ENCODE measurements at places on chromosomes 3 and 15.

DNA sequence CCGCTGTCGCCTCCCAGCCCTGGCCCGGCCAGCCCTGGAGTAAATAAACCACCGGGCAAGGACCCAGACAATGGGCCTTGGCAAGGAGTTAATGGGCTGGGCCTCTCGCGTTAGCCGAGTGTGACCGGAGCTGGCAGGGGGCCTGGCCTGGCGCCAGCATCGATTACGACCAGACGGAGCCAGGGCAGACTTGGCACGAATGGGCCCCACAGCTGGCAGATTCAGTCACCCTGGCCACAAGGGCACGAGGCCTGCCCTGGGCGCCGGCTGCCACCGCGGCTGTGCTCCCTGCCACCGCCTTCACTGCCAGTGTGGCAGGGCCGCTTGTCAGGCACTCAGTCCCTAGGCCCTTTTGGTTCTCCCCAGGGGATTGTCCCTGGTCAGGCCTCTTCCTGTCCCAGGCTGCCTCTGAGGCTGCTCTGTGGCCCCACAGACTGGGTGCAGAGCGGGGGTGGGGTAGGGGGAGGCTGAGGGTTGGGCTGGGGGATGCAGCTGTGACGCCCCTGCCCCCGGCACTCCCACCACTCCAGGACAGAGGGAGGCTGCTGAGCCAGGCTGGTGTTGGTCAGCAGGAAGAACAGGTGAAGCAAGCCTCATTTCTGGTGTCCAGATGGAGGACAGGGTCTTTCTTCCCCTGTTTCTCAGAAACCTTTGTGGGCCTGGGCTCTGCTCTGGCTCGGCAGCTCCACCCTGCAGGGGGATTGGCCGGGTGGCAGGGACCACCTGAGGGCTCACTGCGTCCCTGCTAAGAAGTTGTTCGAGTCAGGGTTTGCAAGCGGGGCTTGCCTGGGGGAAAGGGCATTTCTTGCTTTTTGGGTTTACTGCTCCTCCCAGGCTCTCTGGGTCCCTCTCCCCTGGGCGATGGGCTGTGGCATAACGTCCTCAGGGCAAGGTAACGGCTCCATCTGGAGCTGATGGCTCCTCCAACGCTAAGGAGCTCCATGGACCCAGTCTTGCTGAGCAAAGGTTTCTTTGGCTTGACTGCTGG, 30.5 kb upstream of the SRP14 start:
- DNase-seq = peak; percentile 96

GRCh38 chr3:17935222-17935621, 192.8 kb upstream of the TBC1D5 start:
- DNase-seq = no peak

- no peak for DNase-seq
Measured at GRCh38 chr3:8606701-8607231, 37.8 kb downstream of the SSUH2 start.

- DNase-seq = no peak
Measured at GRCh38 chr3:42012383-42012934, 50.6 kb upstream of the ULK4 start.

- no peak for DNase-seq
Measured at GRCh38 chr3:74639681-74640080, 25.2 kb upstream of the CNTN3 start.

DNA sequence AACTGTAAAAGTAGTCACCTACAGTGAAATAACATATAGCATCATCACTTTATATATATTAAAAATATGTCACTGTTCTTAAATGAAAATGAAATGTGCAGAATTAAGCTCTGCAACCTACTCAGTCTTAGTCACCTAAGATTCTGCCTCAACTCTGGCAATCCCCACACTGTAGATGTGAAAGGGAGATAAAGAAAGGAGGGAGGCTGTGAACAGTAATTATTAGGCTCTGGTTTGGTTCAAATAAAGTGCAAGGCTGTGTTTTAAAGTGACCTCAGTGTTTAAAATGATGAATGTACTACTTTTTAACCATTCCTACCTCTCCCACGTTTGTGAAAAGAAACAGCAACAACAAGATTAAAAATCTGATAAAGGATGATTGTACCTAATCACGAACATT, 72.2 kb downstream of the ATP8B4 start:
- no peak for DNase-seq

GRCh38 chr15:44101944-44102343, 93.1 kb downstream of the FRMD5 start:
- no peak for DNase-seq

DNA sequence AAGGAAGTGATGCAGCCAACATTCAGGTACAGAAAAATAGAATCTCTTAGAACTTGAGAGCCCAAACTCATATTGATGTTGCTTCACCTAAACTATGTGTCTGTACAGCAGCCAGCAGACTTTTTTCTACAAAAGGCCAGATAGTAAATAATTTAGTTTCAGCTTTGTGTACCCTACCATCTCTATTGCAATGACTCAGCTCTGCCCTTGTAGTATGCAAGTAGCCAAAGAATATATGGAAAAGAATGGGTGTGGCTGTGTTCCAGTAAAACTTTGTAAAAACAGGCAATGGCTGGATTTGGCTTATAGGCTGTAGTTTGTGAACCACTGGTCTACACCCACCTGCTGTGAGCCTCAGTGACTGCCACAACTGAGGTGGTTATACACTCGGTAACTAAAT, 392.5 kb upstream of the RARB start:
- no peak for DNase-seq

DNA sequence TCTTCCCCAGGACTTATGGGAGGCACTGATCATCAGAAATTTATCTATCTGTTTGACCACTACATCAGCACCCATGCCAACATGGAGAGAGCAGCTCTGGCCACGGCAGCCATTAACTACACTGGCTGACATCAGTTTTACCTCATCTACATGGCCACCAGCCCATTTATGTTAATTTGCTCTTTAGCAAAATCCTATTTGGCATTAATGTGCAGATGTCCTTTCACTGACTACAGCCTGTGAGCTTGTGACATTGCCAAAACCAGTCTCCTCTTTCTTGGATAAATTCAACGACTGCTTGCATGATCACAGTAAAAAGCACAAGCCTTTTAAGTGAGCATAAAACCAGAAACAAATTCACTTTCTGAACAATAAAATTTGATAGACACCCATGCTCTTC, 47.5 kb downstream of the NR1I2 start:
- no peak for DNase-seq

GRCh38 chr3:156143136-156143535, 22.8 kb downstream of the KCNAB1 start:
- DNase-seq = no peak

GRCh38 chr3:58025837-58026569, 17.8 kb downstream of the FLNB start:
- DNase-seq = no peak

DNA sequence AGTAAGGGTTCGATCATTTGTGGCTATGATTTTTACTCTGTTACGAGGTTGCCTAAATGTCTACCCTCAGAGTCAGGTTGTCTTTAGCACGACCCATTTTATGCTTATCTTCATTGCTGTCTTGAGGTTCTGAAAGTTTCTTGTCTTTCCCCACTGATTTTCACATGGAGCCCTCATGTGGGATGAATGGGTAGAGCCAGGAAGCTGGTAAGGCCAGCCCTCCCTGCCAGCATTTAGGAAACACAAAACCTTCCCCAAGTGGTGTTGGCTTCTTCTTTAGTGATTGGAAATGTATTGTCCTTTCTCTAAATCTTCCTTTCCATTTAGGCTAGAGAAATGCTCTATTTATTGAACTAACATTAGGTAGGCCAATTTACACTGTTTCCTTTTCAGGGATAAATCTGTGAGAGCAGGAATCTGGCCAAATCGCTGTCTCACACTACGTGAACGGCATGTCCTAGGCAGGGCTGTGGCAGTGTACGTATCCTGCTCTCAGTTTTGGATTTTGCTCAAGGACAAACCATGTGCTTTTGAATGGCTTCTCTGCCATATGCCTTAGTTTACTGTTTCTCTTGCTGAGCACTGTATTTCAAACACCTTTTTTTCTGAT, 43.7 kb downstream of the MYZAP start:
- no peak for DNase-seq

- no peak for DNase-seq
Measured at GRCh38 chr3:186466391-186466974, 77.7 kb downstream of the CRYGS start.

DNA sequence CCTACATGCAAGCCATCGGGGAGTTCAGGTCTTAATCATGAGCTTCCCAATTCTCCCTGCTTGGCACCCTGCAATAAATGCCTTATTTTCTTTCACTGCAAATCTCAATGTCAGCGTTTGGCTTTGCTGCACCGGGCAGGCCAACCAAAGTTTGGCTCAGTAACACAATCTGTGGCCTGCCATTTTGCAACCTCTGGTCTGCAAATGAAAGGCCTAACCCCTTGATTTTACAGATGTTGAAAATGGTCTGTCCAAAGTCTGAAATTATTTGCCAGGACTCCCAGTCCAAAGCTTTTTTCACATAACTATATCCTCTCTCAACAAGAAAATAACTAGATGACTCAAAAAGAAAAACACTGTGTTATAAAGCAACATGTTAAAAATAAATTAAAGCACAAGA, 34.0 kb upstream of the LEKR1 start:
- no peak for DNase-seq

GRCh38 chr15:38559636-38560307, 4.8 kb downstream of the RASGRP1 start:
- DNase-seq = no peak

DNA sequence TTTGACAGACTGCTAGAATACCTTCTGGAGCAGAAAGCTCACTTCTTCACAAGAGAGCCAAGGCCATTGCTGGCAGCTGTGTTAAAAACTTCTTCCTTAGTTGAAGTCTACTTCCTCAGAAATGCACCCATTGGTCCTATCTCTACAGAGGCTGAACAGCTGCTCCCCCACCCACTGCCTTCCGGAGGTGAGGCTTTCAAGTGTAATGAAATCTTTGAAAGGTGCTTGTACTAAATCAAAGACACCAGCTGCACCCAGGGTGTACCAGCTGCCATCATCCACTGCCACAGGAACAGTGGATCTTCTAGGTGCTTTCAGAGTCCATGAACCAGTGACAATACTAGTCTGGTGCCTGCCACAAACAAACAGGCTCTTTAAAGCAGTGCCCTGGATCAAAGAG, 26.4 kb upstream of the HERC1 start:
- no peak for DNase-seq

GRCh38 chr3:12966847-12967605, 106.2 kb downstream of the IQSEC1 start:
- DNase-seq = no peak

GRCh38 chr15:73715417-73715816, 31.2 kb downstream of the CD276 start:
- DNase-seq = no peak

GRCh38 chr3:195165790-195166189, 105.2 kb downstream of the XXYLT1 start:
- DNase-seq = no peak

- no peak for DNase-seq
Measured at GRCh38 chr15:71109130-71109529, 6.1 kb upstream of the THSD4 start.

GRCh38 chr3:176078906-176079305, 1118.4 kb downstream of the TBL1XR1 start:
- DNase-seq = no peak

DNA sequence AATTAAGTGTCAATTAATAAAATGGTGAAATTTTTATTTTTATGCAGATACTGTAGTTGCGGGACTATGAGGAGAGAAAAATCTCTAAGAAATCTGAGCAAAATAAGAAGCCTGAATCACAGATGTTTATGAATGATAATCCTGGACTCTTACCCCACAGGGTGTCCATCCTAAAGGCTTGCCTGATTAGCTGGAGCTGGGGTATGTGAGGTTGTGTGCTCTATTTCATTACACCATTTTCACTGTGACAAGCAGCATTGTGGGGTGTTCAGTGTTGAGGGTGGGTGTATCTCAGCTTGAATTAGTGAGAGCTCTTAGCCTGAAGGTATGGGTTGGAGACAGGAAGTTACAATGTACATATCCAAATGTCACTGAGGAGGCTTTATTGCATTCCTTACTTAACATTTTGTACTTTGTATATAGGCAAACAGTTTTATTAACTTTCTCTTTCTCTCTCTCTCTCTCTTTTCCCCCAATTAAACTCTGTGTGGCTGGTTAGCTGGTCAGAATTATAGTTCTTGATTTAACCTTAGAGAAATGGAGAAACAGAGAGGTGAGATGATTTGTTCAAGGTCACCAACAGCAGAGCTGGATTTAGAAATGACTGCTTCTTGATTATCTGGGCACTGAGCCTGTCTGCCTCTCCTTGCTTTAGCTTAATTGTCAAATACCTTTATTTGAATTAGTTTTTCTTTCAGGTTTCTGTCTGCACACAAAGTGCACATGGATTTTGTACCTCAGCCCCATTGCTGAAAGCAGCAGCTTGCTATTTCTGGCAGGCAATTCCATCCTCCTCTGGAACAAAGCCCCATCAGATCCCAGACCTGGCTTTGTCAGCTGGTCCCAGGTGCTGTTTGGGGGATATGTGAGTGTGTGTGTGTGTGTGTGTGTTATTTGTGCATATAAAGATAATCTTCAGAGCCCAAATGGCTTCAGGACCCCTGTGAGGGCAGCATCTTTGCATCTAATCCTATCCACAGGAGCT, 35.8 kb downstream of the GJD2 start:
- DNase-seq = no peak

DNA sequence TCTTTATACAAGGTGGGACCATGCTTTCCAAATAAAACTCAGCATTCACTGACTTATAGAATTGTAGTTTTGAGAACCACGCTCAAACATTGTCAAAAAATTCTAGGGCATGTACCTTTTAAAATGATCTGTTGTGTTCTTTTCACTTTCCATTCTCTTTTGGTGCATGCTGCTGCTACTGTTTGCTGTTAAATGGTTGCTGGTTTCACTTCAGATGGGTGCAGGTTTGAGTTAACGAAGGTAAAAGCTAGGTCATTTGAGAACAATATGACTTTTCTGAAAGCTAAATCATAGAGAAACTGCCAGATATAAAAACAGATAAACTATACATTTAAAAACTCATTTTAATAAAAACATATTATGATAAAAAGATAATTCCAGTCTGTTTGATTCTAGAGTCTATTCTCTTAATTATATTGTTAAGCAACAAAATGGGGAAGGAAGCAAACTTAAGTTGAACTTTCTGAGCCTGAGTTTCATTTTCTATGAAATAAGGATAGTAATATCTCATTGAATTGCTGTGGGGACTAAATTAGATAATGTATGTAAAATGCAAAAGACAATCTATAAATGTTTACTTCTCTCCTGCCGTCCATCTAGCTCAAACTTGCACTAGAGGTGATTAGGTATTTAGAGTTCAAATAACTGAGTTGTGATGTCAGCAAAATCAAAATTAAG, 82.4 kb downstream of the OXSM start:
- no peak for DNase-seq

Data from pons (tissue), 1 donor.